ENCODE measurements at places on chromosomes 1 and 21. TPM values are rescaled to one million over a fixed set of nuclear protein-coding genes. Genes with fewer than 3 reads are reported as not detected.

DNA sequence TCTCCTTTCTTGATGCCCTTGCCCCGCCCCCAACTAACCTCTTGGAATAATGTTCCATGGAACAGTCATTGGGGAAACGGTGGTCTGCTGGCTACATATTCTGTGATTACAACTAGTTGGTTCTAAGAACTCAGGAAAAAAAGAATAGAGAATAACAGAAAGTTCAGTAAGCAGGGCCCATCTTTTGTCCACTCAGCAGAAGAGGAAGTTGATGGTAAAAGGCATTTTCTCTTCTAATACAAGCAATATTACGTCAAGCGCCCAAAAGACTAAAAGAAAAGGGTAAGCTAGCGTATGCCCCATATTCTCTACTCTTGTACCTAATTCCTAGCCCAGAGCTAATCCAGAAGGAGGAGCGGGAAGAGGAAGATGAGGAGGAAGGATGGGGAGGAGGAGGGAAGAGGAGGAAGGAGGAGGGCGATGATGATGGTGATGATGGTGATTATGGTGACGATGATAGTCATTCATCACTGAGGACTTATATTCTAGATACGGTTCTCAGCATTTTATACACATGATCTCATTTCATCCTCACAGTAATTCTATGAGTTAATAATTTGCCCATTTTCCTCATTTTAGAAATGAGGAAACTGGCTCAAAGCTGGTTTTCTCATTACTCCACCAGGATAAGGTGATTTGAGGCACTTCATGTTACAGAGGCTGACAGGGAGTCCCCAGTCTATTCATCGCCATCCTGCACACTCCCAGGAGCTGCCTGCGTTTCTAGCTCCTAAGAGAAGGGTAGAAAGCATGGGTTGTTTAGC, 76.6 kb upstream of the EFHD2 start:
- no peak overlapping the region for H3K4me3 ChIP-seq
- no peaks in the 10 kb centered on the region for H3K36me3 ChIP-seq
- no peak overlapping the region for H3K27ac ChIP-seq
- H3K27me3 ChIP-seq = peaks cover 16% of the 10 kb centered on the region
- no peak for DNase-seq
- H3K4me1 ChIP-seq = no peaks in the 10 kb centered on the region

DNA sequence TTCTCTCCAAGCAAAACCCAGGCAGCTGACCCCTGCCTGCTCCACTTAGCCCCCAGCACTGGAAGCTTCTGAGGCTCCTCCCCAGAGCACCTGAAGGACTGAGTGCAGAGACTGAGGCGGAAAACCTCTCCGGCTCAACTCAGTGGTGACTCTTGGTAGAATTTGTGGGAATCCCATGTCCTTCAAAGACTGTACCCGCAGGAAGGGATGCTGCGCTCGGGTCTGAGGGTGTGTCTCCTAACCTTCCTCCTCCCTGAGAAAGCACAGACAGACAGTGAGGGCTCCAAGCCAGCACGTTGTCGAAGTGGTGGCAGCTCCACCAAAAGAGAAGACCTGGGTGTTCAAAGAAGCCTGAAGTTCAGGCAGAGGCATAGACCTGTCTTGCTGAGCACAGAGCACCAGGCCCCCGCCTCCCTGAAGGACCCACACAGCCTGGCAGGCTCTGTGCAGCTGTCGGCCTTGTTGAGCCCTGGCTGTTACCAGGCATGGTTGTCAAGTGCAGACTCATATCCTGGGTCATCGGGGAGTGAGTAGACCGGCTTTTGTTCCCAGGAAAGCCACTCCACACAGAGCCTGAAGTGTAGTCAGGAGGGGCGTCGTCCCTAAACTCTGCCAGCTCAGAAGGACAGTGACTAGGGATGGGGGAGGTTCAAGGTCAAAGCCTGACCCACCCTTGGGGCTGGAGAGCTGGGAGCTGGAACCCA, 36.7 kb downstream of the CSMD2 start:
- H3K4me3 ChIP-seq = no peak overlapping the region
- no peaks in the 10 kb centered on the region for H3K36me3 ChIP-seq
- no peak overlapping the region for H3K27ac ChIP-seq
- peaks cover 23% of the 10 kb centered on the region for H3K27me3 ChIP-seq
- no peaks in the 10 kb centered on the region for H3K4me1 ChIP-seq

- peaks cover 37% of the 10 kb centered on the region for H3K36me3 ChIP-seq
- peaks cover 16% of the 10 kb centered on the region for H3K4me1 ChIP-seq
- peak overlapping the region; percentile 85 for H3K27ac ChIP-seq
- H3K4me3 ChIP-seq = no peak overlapping the region
- no peak for DNase-seq
These were observed 26.5 kb downstream of the PHGDH start for GRCh38 chr1:119738100-119738720.

DNA sequence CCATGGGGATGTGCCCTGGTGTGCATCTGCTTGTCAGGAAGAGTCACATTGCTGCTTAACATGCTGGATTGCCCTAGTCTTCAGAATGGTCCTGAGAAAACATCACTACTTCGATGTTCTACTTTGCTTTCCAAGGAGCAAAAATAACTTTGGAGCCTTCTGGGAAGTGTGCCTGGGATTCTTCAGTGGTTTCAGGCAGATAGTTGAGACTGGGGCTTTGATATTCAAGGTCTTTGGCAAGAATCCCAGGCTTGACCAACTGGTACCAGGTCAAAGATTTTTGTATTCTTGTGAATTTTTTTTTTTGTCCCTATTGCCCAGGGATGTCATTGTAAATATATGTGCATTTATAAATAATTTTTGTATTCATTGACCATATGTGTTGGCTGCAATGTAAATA, 51.4 kb downstream of the LRIG2 start:
- H3K4me3 ChIP-seq = no peak overlapping the region
- H3K4me1 ChIP-seq = no peaks in the 10 kb centered on the region
- peaks cover 27% of the 10 kb centered on the region for H3K36me3 ChIP-seq

MMP23B gene
- total RNA-seq = 5.3 TPM

KRTAP10-7 gene
- not detected for total RNA-seq

DNA sequence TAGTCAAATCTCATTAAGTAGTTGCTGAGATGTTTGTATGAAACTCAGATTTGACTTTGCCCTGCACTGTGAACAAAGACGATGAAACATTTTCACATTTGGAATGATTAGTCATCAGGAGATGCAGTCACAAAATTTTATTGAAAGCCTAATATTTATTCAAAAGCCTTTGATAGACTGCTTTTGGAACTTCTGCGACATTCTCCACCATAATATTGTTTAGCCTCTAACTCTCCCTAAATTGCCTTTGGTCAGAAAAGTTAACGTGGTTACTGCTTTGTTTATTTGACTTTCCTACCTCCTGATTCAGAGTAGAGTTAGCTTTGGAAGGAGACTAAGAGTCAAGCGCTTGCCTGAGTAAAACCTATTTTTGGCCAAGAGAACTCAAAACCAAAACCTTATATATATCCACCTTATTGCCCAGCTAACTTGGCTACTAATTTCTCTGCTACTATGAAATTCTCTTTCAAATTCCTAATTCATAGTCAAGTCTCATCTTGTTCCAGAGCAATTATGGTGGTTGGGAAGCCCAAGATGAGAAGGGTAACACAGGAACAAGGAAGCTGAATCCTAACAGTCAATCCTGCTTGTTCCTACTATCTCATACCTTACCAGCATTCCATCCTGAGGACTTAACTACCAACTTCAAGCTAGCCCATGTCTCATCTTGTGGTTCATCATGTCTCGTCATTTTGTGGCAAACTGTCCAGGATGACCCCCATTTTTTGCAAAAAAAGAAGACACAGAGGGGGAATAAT, 429.6 kb downstream of the USP25 start:
- no peaks in the 10 kb centered on the region for H3K36me3 ChIP-seq
- no peak overlapping the region for H3K27ac ChIP-seq
- DNase-seq = no peak

DNA sequence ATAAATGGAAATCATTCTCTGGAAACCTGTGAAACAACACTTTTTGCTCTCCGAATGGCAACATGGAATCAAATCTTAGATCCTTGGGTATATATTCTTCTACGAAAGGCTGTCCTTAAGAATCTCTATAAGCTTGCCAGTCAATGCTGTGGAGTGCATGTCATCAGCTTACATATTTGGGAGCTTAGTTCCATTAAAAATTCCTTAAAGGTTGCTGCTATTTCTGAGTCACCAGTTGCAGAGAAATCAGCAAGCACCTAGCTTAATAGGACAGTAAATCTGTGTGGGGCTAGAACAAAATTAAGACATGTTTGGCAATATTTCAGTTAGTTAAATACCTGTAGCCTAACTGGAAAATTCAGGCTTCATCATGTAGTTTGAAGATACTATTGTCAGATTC, 45.7 kb downstream of the PTGFR start:
- no peak overlapping the region for H3K27ac ChIP-seq
- DNase-seq = no peak
- no peaks in the 10 kb centered on the region for H3K4me1 ChIP-seq
- no peak overlapping the region for H3K4me3 ChIP-seq
- H3K36me3 ChIP-seq = peaks cover 1% of the 10 kb centered on the region

- no peak overlapping the region for H3K4me3 ChIP-seq
- no peak for DNase-seq
- no peak overlapping the region for H3K27ac ChIP-seq
- peaks cover 34% of the 10 kb centered on the region for H3K27me3 ChIP-seq
These were observed 10.5 kb upstream of the ARF1 start for GRCh38 chr1:228071839-228072657.

GRCh38 chr1:177171536-177172123, 872 bp downstream of the BRINP2 start:
- H3K4me1 ChIP-seq = peaks cover 6% of the 10 kb centered on the region
- H3K36me3 ChIP-seq = no peaks in the 10 kb centered on the region
- H3K27ac ChIP-seq = no peak overlapping the region
- no peak for DNase-seq
- H3K27me3 ChIP-seq = peaks cover 6% of the 10 kb centered on the region

FAM167B gene
- total RNA-seq = 3.8 TPM

DNA sequence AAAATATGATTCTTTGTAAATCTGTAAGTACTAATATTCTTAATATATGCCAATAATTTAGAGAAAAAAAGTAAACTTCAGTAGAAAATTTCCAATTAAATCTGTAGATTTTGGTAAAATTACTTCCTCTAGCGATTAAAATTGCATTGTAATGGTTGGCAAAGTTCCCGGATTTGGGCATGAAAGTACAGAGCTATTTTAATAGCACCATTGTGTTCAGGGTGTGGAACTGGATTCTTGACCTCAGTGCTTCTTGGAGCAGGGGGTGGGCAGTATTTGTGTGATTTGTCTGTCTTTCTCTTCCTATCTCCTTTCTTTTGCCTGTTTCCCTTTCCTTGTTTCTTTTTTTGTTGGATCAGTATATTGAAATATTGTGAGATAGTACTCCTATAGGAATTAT, 72.1 kb downstream of the DNM3 start:
- no peak for DNase-seq
- no peaks in the 10 kb centered on the region for H3K27me3 ChIP-seq
- H3K27ac ChIP-seq = no peak overlapping the region
- no peaks in the 10 kb centered on the region for H3K36me3 ChIP-seq

GNG4 gene
- 19.6 TPM for total RNA-seq

DNA sequence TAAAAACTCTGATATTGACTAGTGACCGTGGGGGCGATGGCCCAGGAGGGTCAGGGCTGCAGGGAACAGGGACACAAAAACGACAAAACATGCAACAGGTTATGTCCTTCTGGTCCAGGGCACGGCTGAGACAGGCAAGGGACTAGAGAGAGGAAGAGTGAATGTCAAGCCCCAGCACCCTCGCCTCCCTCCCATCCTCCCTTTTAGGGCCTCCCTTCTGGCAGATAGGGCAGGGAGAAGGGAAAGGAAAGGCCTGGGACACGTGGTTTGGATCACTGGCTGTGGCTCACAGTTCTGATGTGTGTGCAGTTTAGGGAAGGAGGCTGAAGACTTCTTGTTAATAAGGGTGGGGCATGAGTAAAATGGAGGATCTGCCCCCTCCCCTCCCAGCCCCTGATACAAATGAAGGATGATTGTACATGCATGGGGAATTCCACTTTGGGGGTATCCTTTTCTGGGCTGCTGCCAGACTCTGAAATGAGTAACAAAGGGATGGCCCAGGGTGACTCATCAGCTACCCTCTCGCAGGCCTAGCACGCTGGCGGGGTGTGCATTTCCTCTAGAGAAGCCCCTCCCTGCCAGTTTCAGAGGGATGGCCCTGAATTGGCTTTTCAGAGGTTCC, 14.2 kb downstream of the CAPN2 start:
- H3K4me3 ChIP-seq = no peak overlapping the region
- H3K27me3 ChIP-seq = peaks cover 69% of the 10 kb centered on the region
- DNase-seq = no peak
- H3K4me1 ChIP-seq = peaks cover 16% of the 10 kb centered on the region
- H3K27ac ChIP-seq = no peak overlapping the region

DNA sequence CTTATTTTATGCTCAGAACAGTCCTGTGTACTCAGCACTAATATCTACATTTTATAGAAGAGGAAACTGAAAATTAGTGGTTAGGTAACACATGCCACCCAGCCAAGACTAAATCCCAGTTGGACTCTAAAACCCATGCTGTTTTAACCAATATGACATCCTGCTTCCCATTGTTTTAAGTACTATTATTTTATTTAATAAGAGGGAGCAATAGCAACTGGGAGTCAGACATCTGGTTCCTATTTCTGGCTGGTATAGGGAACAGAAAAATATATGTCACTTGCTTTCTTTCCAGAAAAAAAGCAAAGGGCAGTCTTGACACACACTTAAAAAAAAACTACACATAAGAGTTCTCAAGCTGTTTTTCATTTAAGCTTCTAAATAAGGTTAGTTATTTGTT, 11.9 kb downstream of the KLHL12 start:
- no peak for DNase-seq
- no peak overlapping the region for H3K27ac ChIP-seq
- H3K4me3 ChIP-seq = no peak overlapping the region
- peaks cover 24% of the 10 kb centered on the region for H3K36me3 ChIP-seq
- no peaks in the 10 kb centered on the region for H3K4me1 ChIP-seq

CREG1 gene
- 32.3 TPM for total RNA-seq

VSIG8 gene
- 0.20 TPM for total RNA-seq

GRCh38 chr1:4033713-4034112, 133.6 kb upstream of the C1orf174 start:
- no peak overlapping the region for H3K4me3 ChIP-seq
- H3K27me3 ChIP-seq = peaks cover 12% of the 10 kb centered on the region
- no peak overlapping the region for H3K27ac ChIP-seq
- no peaks in the 10 kb centered on the region for H3K4me1 ChIP-seq
- DNase-seq = no peak

FMN2 gene
- total RNA-seq = 2.3 TPM

DNA sequence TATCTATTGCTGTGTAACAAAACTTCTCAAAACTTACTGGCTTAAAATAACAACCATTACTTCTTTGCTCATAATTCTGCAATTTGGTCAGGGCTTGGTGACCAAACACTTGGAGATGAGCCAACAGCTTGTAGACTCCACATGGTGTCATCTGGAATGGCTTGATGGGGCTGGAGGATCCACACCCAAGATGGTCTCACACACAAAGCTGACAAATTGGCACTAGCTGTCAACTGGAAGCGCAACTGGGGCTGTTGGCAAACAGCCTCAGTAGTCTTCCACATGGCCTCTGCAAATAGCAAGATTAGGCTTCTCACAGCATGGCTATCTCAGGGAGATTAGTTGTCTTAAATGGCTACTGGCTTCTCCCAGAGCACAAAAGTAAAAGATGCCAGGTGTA, 27.1 kb upstream of the MTF2 start:
- H3K36me3 ChIP-seq = no peaks in the 10 kb centered on the region
- no peak overlapping the region for H3K4me3 ChIP-seq
- H3K27ac ChIP-seq = no peak overlapping the region
- H3K4me1 ChIP-seq = no peaks in the 10 kb centered on the region
- DNase-seq = no peak
- peaks cover 3% of the 10 kb centered on the region for H3K27me3 ChIP-seq

KLHDC8A gene
- total RNA-seq = 0.36 TPM

CFHR3 gene
- total RNA-seq = 0.31 TPM

DYNLT5 gene
- total RNA-seq = not detected

GRCh38 chr1:100162881-100163280, 15.2 kb downstream of the LRRC39 start:
- H3K36me3 ChIP-seq = no peaks in the 10 kb centered on the region
- H3K4me3 ChIP-seq = no peak overlapping the region
- H3K27me3 ChIP-seq = no peaks in the 10 kb centered on the region
- no peak overlapping the region for H3K27ac ChIP-seq

NAV1 gene
- 53.4 TPM for total RNA-seq

All from progenitor cell of endocrine pancreas (in vitro differentiated cells).